ENCODE measurements at places on chromosomes 12 and 14.

DNA sequence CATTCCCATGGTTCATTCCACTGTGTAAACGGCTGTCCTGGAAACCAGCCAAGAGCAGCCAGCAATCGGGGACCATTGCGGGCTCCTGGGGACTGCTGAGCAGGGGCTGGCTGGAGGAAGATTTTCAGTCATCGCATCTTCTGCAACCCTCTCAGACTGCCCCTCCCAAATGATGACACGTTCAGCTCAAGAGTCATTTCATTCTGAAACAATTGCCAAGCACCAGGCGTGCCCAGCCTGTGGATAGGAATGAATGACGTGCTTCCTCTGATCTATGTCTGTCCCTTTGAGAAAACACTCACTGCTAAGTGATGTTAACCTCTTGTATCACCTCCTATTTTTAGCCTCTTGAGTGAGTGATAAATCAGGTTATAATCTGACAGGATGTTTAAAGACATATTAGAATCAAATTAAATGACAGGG lies 62.0 kb downstream of the NDUFA12 start:
- DNase-seq: no peak

DNA sequence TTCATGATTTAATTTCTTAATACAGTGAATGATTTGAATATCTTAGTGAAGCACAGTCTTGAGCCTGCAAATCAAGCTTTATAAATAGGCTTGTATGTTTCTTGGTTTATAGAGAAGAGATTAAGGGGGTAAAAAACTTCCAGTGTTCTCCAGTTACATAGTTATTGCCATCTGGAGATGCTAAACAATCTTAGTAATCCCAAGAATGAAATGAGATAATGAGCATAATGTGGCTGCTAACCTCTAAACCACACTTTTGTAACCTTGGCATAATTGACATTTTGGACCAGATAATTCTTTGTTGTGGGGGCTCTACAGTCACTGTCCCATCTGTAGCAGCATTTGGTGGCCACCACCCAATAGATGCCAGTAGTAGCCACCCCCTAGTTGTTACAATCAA lies 316.8 kb downstream of the CCDC91 start:
- no peak for DNase-seq

DNA sequence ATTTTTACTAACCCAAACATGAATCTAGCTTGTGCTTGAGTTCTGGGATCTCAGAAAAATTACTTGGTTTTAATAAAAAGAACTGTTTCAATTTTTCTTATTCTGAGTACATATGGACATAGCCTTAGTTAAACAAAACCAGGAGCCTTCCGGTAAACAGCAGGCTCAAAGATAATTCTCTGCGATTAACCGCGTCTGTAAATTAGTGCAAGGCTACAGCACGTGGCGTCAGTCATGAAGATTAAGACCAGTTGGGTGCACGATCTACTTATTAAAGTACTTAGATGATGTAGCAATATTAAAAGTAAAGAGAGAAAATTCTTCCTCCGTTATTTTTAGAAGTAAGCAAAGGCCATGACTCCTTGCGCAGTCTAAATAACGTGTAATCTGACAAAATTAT lies 700 bp downstream of the KCNJ8 start:
- no peak for DNase-seq

GRCh38 chr12:77999074-77999715 lies 168.5 kb downstream of the NAV3 start:
- no peak for DNase-seq

- no peak for DNase-seq
Observed at GRCh38 chr12:50085615-50086072, 502 bp downstream of the SMARCD1 start.

DNA sequence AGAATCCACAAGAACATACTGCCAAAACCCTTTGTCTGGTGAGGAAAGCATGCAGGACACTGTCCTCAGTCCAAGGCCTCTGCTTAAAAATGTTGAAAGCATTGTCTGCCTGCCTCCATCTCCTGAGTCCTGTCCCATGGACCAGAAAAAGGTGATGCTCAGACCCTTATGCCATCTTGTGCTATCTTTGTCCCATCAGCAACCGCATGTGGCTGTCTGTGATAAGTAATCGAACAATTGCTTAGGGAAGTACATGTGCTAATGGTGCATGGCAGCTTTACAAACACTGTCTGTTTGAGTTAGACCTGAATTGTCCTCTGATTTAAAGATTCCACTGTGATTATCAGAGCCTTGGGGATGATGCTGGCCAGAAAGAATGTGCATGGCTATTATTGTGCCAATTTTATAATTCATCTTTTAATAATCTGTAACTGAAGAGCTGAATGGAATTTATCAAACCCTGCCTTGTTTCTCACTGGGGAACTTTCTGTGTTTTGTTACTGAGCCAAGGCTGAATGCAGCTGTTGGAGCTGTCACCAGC lies 177.5 kb downstream of the DACT1 start:
- DNase-seq: no peak

DNA sequence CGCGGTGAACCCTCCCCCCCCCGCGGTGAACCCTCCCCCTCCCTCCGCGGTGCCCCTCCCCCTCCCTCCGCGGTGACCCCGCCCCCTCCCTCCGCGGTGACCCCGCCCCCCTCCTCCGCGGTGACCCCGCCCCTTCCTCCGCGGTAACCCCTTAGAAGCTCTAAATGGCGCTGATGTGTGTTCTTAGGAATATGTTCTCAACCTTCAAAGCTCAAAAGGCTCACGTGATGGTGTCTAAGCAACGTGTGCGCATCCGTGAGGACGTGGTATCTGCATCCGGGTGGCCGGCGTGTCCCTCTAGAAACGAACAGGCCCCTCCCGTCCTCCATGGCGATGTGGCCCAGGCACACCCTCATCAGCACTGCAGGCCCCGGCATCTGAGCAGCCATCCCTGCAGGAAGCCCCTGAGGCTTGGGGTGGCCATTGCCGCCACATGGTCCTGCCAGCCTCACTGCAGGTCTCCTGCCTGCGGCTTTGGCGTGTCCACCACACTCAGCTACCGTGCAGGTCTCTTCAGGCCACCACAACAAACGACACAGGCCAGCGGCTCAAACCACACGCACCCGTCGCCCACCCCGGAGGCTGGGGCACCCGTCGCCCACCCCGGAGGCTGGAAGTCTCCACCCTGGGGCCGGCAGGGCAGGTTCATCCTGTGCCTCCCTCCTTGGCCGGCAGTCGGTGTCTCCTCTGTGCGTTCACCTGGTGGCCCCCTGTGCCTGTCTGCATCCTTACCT lies 14.5 kb upstream of the FBRSL1 start:
- DNase-seq: no peak

GRCh38 chr14:66288511-66288910 lies 197.7 kb upstream of the CCDC196 start:
- DNase-seq: no peak

- DNase-seq: no peak
Observed at GRCh38 chr12:15179672-15180071, 41.5 kb downstream of the RERG start.

DNA sequence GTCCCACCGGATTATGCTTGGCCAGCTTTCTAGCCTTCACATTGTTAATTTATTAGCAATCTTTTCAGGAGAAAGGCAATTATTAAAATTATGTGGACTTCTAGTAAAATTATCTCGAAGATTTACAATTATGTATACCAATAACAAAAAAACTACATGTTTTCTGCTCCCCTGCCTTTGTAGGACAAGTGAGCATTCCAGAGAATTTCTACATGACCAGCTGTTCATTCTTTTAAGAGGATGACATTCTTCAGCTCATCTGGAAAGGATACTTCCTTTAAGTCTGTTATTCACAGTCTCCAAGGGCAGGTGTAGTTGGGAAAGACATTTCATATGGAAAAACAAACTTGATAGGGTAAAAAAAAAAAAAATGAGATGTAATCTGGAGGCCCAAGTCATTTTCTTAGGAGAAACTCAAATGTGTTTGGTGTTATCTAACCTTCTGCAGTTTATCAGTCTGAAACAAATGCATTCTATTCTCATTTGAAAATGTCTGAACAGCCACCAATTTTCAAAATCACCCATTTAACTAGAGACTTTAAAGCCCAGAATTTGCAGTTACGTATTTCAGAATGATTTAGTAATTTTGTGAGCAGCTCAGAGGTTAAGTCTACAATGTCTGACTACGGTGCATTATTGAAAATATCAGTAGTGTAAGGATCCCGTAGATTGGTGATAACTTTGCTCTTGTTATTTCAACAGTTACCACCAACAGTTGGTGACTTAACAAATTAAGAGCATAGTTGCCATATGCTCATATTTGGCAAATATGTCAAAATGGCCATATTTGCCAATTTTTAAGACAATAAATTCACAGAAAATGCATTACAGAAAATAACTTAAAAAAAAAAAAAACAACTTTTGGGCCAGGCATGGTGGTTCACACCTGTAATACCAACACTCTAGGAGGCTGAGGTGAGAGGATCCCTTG lies 1.8 kb upstream of the PHLDA1 start:
- no peak for DNase-seq

DNA sequence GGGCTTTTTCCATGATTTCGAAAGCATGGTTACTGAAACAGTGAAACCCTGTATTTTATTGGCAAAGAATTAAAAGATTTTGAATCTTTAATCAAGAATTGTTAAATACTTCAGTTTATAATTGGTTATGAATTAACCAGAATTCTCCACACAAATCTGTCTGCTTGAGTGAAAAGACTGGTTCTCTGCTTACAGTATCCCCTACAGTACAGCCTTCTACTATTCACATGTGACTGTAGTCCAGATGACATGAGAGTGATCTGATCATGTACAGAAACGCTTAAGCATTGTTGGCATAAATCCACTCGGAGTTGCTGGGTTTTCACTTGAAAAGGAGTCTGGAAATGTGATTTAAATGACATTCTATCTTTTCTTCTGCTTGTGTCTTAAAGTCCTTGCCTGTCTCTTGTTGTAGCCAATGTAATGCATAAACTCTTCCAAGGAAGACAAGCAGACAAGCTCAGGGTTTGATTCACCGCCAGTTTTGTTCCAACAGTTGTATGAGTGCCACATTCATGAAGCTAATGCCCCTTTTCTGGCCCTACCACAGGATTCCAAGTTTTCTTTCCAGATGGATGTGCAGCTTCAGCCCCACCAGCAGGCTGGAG lies 222.0 kb upstream of the LRIG3 start:
- no peak for DNase-seq

DNA sequence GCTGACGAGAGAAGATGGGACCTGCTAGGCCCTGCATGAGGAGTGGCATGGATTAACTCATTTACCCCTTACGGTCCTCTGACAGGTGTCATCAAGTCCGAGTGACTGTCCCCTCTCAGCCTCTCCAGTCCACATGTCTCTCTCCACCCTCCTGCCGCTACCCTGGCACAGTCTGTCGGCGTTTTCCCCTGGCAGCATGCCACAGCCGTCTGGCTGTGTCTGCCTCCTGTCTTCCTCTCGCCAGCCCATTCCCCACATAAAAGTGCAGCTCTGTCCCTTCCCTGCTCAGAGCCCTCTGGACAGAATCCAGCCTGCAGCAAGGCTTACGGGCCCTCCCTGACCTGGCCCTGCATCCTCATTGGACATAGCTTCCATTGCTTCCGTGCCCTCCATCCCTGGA lies 45.6 kb downstream of the UBE3B start:
- DNase-seq: no peak

DNA sequence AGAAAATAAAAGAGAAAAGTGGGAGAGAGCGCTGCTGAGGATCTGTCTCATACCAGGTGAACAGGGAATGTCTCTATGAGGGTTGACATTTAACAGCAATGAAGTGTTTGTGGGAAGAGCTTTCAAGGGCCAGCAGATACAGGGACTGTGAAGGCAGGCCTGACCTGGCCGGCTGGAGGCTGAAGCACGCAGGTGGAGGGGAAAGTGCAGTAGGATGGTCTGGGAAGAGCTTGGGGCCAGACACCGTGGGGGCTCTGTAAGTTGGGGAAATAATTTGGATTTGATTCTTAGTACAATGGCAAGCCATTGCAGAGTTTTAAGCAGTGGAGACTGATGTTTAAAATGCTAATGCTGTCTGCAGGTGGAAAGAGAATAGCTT lies 23.8 kb upstream of the DHRS2 start:
- no peak for DNase-seq

GRCh38 chr12:116818341-116818856 lies 62.8 kb downstream of the HRK start:
- no peak for DNase-seq

DNA sequence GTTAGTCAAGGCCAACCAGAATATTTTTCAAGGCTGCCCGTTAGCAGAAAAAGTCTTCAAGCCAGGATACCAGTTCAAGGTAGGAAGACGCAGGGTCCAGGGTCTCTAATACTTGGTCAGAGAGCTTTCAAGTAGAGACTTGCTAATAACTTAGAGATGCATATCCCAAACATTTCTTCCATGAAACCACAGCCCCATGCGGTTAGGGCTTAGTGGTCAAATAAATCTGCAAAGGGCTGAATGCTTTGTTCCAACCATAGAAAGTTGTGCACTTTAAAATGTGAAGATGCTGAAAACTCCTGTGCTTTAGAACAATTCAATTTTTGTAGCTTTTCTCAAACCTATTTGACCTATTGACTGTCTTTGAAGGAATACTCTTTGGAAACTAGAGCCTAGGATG lies 208.9 kb downstream of the PIK3C2G start:
- DNase-seq: no peak

DNA sequence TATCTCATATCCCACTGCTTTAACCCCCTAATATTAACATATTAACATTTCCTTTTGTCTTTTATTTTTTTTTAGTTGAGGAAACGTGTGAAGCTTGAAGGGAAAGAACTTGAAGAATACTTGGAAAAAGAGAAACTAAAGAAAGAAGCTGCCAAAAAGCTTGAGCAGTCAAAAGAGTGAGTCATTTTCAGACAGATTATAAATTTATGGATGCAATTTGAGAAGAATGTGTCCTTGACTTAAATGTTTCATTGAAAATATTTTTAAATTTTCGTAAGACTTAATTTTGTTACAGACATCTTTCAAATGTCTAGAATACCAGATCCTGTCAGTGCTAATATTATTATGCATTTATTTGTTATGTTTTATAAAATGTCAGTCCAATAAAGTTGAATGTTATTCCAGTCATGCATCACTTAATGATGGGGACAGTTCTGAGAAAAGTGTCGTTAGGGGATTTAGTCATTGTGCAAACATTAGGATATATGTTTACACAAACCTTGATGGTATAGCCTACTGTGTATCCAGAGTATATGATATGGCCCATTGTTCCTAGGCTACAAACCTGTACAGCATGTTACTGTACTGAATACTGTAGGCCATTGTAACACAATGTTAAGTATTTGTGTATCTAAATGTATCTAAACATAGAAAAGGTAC lies 32.6 kb downstream of the CPSF2 start:
- no peak for DNase-seq

DNA sequence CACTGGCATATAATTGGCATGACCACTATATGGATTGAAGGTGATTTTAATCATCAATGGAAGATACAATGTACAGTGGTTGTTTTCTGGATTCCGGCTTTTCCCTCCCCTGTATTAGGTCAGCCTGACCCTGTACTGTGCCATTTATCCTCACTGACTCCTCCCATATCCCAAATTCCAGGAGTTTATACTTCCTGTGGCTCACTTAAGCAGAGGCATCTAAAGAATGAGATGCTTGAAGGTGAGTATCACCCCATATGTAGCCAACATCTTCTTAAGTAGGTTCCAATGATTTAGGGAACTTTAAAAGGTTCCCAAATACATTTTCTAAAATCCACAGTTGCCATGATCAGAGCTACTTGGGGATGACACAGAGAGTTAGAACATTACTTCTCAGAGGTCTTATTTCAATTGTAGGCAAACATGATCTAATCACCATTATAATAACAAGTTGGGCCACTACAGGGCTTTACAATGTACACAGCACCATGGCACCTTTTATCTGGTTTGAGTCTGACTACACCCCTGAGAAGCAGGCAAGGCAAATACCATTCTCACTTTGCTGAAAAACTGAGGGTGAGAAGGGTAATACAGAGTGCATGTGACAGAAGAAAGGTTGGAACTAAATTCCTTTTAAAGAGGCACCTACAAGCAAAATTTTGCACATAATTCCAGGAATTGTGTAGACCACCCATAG lies 212.3 kb upstream of the GARIN6 start:
- no peak for DNase-seq
